ENCODE measurements at places on chromosomes 16 and 17. TPM values are rescaled to one million over a fixed set of nuclear protein-coding genes. Genes with fewer than 3 reads are reported as not detected.

DNA sequence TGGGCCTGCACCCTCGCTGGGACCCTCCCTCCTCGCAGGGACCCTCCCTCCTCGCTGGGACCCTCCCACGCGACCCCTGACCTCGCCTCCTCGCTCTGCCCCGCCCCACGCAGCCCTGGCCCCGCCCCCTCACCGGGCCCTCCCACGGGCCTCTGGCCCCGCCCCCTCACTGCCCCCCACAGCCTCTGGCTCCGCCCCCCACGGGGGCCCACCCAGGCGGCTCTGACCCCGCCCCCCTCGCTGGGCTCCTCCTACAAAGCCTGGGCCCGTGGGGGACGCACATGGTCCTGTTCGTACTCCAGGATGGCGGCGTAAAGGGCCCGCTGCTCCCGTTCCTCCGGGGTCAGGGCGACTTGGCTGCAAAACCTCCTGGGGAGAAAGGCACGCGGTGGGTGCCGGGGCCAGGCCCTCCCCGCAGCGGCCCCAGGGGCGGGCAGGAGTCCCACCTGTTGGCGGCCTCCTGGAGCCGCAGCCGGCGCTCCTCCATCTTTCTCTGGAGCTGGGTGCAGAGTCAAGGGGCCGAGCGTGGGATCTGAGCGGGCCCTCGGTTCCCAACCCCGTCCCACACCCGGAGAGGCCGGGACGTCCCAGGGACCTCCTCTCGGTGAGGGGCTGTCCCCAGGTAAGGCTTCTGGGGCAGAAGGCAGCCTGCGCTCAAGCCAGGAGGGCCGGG is 9.0 kb downstream of the VPS9D1 start:
- peak; percentile 28 for DNase-seq

DNA sequence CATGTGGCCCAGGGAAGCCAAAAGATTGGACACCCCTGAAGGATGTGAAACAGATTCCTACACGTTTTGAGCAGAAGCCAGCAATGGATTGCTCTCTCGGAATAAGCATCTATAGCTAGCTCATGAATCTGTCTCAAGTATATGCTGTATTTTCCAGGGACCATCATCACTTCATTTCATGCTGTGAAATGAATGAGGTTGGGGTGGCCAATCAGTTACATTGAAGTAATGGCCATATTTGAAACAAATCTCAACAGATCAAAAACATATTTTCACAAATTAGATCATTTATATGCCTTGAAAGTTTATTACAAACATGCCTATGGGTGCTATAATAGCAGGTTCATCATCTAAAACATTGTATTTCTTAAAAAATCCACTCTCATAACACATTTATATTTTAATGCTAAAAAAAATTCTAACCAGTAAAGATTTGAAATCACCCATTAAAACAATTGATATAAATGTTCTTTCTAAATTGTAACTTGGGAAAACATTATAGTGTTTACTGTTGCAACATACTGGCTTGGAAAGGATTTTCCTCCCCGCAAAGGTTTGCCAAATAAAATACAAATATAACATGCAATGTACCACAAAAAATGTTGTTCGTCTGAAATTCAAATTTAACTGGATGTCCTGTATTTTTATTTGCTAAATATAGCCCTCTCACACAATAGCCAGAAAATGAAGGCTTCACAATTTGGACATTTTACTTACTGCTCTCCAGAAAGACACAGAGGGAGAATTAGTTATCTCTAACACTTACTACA is 743.6 kb downstream of the KCNJ2 start:
- no peak for DNase-seq

GRCh38 chr17:38656959-38657823 is 17.6 kb downstream of the EPOP start:
- DNase-seq, result no peak

GRCh38 chr17:596287-596686 is 118.4 kb downstream of the VPS53 start:
- DNase-seq, result no peak

- DNase-seq, result no peak
These were observed 2.6 kb downstream of the HSD17B2 start for GRCh38 chr16:82037666-82038065.

DNA sequence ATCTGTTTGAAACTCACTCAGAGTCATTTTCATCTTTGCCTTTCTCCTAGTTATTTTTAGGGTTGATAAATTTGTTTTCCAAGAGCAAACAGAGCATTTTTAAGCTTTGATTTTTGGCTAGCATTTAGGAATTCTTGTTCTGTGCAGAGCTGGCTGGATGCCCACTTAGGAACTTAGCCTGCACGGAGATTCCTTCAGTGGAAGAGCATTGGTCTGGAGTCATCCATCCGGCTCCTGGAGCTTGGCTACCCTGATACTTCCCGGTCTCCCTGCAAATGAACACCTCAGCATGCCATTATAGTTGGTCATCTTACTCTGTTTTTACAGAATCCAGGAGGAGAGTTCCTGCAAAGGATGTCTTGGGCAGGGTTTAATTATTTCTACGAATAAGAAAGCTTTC is 57.1 kb downstream of the SPECC1 start:
- peak; percentile 40 for DNase-seq

GRCh38 chr17:77645072-77646045 is 313.1 kb upstream of the TNRC6C start:
- no peak for DNase-seq

GRCh38 chr17:30571921-30572320 is 94.7 kb downstream of the GOSR1 start:
- DNase-seq, result no peak

DNA sequence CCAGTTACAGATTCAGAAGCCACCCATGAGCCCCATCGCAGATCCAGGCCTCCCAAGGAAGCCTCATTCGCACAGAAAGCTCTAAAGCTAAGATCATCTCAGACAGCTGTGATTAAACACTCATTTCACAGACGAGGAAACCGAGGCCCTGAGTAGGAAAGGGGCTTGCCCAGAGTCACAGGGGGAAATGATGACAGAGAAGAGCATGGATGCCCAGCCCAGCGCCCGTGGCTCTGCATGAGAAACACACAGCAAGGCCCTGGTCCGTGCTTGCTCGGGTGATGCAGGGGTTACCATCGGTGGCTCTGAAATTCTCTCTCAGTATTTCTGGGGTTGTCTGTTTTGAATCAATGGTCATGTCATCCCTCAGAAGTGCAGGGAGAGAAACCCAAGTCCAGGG is 109.6 kb downstream of the C16orf78 start:
- no peak for DNase-seq

GRCh38 chr17:56978441-56979090 is 635 bp downstream of the SCPEP1 start:
- DNase-seq, result no peak

GRCh38 chr17:32831627-32832243 is 45.2 kb downstream of the MYO1D start:
- no peak for DNase-seq

- peak; percentile 63 for DNase-seq
These were observed 29.3 kb upstream of the KDM8 start for GRCh38 chr16:27174007-27174406.

DNA sequence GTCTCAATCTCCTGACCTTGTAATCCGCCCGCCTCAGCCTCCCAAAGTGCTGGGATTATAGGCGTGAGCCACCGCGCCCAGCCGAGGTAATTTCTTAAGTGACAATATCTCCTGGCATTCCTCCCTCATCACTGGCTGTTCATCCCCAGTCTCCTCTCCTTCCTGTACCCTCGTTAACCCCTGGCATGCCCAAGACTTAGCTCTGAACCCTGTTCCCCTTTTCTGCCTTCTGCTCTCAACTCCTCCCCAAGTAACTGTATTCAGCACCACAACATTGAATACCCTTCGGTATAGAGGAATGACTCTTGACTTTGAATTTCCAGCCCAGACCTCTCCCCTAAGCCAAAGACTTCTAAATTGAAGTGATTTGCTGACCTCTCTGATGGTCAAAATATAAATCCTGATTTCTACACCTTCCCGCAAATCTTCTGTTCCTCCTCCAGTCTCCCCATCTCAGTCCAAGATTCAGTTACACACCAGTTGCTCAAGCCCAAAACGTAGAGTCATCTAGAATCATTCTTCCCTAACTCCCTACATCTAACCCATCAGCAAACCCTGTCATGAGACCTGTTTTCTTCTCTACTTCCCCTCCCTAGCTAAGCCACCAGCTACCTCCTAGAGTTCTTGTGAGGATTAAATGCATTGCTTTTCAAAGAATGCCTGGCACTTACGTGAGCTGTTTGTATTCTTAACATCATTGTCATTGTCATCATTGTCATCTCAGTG is 14.8 kb downstream of the PMP22 start:
- no peak for DNase-seq

GRCh38 chr17:28725660-28726225 is 290 bp downstream of the TLCD1 start:
- DNase-seq, result peak; percentile 61

DNA sequence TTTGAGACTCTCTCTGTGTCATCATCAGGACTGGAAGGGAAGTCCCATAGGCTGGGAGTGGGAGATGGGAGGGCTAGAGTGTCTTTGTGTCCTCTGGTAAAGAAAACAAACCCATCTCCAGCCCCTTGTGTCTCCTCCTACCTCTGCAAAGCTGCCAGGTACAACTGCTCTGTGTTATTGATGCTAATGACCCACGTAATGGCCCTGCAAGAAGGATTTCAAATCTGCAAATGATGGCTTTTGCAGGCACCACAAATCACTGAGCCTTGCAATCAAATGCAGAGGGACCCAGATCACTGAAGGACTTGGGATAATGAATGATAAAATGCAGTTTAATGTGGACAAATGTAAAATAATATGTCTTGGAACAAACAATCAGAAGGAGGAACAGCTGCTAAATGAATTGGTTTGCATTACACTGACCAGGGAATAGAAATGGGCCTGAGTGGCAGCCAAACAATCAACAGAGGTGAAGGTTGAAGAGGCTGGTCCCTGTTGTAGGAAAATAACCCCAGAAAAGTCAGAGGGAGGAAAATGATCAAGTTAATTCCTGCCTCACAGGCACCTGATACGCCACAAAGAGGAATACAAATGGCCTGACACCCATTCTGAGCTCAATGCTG is 425.1 kb downstream of the UTP18 start:
- DNase-seq, result no peak

DNA sequence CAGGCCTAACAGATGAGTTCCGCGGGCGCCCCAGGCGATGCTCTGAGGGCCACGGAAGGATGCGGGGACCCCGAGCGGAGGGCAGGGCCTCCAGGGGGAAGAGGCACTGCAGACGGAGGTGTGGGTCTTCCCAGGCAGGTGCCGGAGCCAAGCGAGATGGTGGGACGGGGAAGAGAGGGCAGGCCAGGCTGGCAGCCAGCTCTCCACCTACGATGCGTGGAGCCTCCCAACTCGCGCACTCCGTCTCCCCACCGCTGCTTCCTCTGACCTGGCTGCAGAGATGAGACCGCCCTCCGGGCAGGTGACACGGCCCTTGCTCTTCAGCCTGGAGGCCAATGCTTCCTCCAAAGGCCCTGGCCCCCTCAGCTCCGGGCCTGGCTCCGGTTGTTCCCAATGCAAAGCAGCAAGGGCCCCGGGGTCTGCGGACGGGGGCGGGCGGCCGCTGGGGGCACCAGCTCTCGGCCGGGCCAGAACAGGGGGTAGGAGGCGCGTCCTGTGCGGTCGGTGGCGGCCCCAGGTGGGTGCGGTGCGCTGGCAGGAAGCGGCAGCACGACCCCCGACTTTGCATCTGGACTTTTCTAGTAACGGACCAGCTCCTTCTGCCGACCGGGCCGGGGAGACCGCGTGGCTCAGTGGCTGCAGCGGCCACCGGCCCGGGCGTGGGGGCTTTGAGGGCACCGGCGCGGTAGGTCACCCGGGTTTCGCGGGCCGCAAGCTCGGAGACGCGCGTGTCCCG is 1.5 kb upstream of the SOX8 start:
- DNase-seq, result no peak

The SLC16A3 gene
- total RNA-seq, result 5.0 TPM

The ALOX12 gene
- 0.27 TPM for total RNA-seq

The KRT12 gene
- not detected for total RNA-seq

The MAPK8IP3 gene
- 56.0 TPM for total RNA-seq

The ITGB3 gene
- total RNA-seq, result 3.4 TPM

The PLD6 gene
- total RNA-seq, result 26.4 TPM

The CACNA1G gene
- total RNA-seq, result 6.6 TPM

The PRSS8 gene
- 29.9 TPM for total RNA-seq

The EME1 gene
- total RNA-seq, result 0.23 TPM

The AOC2 gene
- 4.9 TPM for total RNA-seq
